ENCODE measurements at places on chromosomes 3 and 15.
A peak's percentile ranks its signal among the peaks of the same experiment; 100 is the strongest.

DNA sequence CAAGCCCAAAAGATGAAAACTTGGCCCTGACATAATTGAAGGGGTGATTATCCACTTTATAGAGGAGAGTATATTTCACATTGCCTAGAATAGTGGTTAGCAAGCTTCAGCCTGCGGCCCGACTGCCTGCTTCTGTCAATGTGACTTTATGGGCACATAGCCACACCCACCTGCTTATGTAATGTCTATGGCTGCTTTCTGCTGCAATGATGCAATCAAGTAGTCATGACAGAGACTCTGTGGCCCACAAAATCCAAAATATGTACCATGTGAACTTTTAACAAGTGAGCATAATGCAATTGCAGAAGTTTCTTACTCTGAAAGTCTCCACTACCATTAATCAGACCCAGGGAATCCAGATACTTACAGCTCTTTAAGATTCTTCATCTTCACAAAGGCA, 103.1 kb downstream of the LRIG1 start:
- no peak overlapping the region for H3K4me3 ChIP-seq
- H3K27ac ChIP-seq: no peak overlapping the region
- H3K27me3 ChIP-seq: no peaks in the 10 kb centered on the region
- peaks cover 24% of the 10 kb centered on the region for H3K36me3 ChIP-seq
- no peak for DNase-seq

GRCh38 chr3:16433701-16434151, 79.8 kb downstream of the RFTN1 start:
- DNase-seq: no peak
- H3K4me3 ChIP-seq: no peak overlapping the region
- no peaks in the 10 kb centered on the region for H3K27me3 ChIP-seq
- H3K36me3 ChIP-seq: peaks cover 31% of the 10 kb centered on the region
- no peaks in the 10 kb centered on the region for H3K4me1 ChIP-seq
- H3K27ac ChIP-seq: no peak overlapping the region

DNA sequence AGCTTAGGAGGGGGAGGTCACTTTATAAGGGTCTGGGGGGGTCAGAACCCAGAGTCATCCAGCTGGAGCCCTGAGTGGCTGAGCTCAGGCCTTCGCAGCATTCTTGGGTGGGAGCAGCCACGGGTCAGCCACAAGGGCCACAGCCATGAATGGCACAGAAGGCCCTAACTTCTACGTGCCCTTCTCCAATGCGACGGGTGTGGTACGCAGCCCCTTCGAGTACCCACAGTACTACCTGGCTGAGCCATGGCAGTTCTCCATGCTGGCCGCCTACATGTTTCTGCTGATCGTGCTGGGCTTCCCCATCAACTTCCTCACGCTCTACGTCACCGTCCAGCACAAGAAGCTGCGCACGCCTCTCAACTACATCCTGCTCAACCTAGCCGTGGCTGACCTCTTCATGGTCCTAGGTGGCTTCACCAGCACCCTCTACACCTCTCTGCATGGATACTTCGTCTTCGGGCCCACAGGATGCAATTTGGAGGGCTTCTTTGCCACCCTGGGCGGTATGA, at the start of gene RHO:
Gene RHO, plus strand, starts transcription at position 51 of the 512 bp plus-strand sequence. Its CDS starts 95 bp downstream, at position 146.
- H3K4me1 ChIP-seq: peaks cover 20% of the 10 kb centered on the region
- no peaks in the 10 kb centered on the region for H3K27me3 ChIP-seq
- no peak for DNase-seq
- H3K36me3 ChIP-seq: no peaks in the 10 kb centered on the region

DNA sequence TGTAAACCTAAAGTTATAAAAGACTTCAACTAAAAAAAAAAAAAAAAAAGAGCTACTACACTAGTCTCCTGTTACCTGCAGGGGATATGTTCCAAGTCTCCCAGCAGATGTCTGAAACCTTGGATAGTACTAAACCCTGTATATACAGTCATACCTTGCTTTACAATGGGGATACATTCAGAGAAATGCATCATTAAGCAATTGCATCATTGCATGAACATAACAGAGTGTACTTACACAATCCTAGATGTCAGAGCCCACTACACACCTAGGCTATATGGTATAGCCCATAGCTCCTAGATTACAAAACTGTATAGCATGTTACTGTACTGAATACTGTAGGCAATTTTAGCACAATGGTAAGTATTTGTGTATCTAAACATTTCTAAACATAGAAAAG, 119.1 kb downstream of the GMPS start:
- H3K4me3 ChIP-seq: no peak overlapping the region
- H3K27me3 ChIP-seq: no peaks in the 10 kb centered on the region
- H3K27ac ChIP-seq: no peak overlapping the region
- DNase-seq: no peak

- H3K27ac ChIP-seq: no peak overlapping the region
- H3K4me1 ChIP-seq: peaks cover 6% of the 10 kb centered on the region
- no peak for DNase-seq
- H3K36me3 ChIP-seq: no peaks in the 10 kb centered on the region
Measured at GRCh38 chr15:32099956-32100684, 69.8 kb downstream of the CHRNA7 start.

DNA sequence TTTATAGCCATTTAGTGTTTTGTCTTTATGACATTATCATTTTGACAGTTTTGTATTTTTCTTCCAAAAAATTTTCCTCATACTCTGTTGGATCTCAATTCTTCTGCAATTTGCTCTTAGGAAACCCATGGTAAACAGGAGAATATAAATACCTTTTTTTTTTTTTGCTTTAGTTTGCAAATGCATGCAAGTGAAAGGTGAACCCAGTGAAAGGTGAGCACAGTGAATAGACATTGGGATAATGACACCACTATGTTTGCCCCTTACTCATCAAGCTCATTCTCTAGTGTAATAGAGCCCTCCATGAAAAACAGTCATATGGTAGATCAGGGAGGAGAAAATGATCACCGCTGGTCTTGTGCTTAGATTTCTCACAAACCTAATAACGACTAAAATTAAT, 59.0 kb upstream of the TRPC1 start:
- H3K4me3 ChIP-seq: no peak overlapping the region
- H3K27me3 ChIP-seq: no peaks in the 10 kb centered on the region
- DNase-seq: no peak
- no peaks in the 10 kb centered on the region for H3K36me3 ChIP-seq
- no peak overlapping the region for H3K27ac ChIP-seq

DNA sequence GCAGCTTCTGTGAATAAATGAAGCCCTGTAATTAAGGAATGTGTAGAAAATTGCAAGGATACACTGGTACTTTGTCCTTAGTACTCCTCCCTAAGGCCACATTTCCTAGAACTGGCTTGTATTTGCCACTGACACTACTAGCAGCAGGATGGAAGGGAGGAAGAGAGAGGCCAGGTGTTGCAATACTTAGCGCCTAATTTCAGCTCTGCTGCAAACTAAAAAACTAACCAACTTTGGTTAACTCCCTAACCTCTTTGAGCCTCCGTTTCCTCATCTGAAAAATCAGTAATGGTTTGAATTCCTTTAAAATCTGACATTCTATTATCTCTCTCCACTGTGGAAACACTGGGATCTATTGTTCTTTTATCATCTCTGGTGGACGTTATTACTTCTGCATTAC, 257.0 kb downstream of the SV2B start:
- no peaks in the 10 kb centered on the region for H3K27me3 ChIP-seq
- H3K4me3 ChIP-seq: no peak overlapping the region
- H3K4me1 ChIP-seq: peaks cover 19% of the 10 kb centered on the region
- no peaks in the 10 kb centered on the region for H3K36me3 ChIP-seq
- DNase-seq: no peak

- H3K27me3 ChIP-seq: no peaks in the 10 kb centered on the region
- no peak overlapping the region for H3K4me3 ChIP-seq
- no peaks in the 10 kb centered on the region for H3K36me3 ChIP-seq
- no peaks in the 10 kb centered on the region for H3K4me1 ChIP-seq
- DNase-seq: no peak
- no peak overlapping the region for H3K27ac ChIP-seq
Measured at GRCh38 chr3:100198579-100199269, 62.1 kb upstream of the TBC1D23 start.

- peaks cover 19% of the 10 kb centered on the region for H3K36me3 ChIP-seq
- no peaks in the 10 kb centered on the region for H3K4me1 ChIP-seq
- H3K4me3 ChIP-seq: no peak overlapping the region
- no peaks in the 10 kb centered on the region for H3K27me3 ChIP-seq
Measured at GRCh38 chr3:182843478-182843877, 50.2 kb downstream of the ATP11B start.

DNA sequence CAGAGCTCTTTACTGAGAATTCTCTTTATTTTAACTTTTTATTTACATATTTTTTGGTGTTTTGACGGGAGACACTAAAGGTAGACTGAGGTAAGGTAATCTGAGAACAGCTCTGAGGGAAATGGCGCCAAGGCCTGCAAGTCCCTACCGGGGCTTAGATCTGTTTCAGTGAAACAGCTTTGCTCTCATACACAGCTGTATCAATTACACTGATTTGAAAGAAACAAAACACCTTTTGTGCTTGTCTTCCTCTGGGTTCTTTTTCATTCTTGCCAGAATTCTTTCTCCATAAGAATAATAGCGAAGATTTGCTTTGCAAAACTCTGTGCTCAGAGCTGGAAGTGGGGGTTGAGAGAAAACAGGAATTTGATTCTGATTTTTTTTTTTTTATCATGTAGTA, 79.5 kb upstream of the PEX5L start:
- H3K27me3 ChIP-seq: no peaks in the 10 kb centered on the region
- H3K4me3 ChIP-seq: no peak overlapping the region
- no peak for DNase-seq
- no peaks in the 10 kb centered on the region for H3K36me3 ChIP-seq
- H3K27ac ChIP-seq: no peak overlapping the region

GRCh38 chr3:63034101-63034500, 158.9 kb upstream of the CADPS start:
- H3K4me3 ChIP-seq: no peak overlapping the region
- H3K36me3 ChIP-seq: no peaks in the 10 kb centered on the region
- H3K27me3 ChIP-seq: no peaks in the 10 kb centered on the region
- no peak overlapping the region for H3K27ac ChIP-seq
- DNase-seq: no peak
- H3K4me1 ChIP-seq: no peaks in the 10 kb centered on the region

GRCh38 chr3:147900851-147901250, 491.7 kb downstream of the ZIC1 start:
- DNase-seq: no peak
- no peaks in the 10 kb centered on the region for H3K27me3 ChIP-seq
- no peaks in the 10 kb centered on the region for H3K36me3 ChIP-seq
- H3K4me3 ChIP-seq: no peak overlapping the region
- H3K4me1 ChIP-seq: no peaks in the 10 kb centered on the region
- no peak overlapping the region for H3K27ac ChIP-seq

- peaks cover 59% of the 10 kb centered on the region for H3K27me3 ChIP-seq
- H3K4me3 ChIP-seq: no peak overlapping the region
- no peaks in the 10 kb centered on the region for H3K36me3 ChIP-seq
- peaks cover 16% of the 10 kb centered on the region for H3K4me1 ChIP-seq
- no peak overlapping the region for H3K27ac ChIP-seq
Measured at GRCh38 chr3:122919291-122919610, 108.3 kb downstream of the SEMA5B start.

DNA sequence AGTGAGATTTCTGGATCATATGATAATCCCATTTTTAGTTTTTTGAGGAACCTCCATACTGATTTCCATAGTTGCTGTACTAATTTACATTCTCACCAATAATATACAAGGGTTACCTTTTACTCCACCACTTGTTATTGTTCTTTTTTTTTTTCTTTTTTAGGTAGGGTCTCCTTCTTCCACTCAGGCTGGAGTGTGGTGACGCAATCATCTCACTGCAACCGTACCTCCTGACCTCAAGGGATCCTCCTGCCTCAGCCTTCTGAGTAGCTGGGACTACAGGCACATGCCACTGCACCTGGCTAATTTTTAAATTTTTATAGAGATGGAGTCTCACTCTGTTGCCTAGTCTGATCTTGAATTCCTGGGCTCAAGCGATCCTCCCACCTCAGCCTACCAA, 24.4 kb upstream of the CNOT10 start:
- no peak overlapping the region for H3K27ac ChIP-seq
- H3K4me1 ChIP-seq: no peaks in the 10 kb centered on the region
- DNase-seq: no peak
- no peaks in the 10 kb centered on the region for H3K36me3 ChIP-seq
- no peaks in the 10 kb centered on the region for H3K27me3 ChIP-seq

GRCh38 chr3:124627501-124627908, 102.7 kb upstream of the UMPS start:
- H3K36me3 ChIP-seq: no peaks in the 10 kb centered on the region
- no peaks in the 10 kb centered on the region for H3K4me1 ChIP-seq
- no peaks in the 10 kb centered on the region for H3K27me3 ChIP-seq
- H3K27ac ChIP-seq: no peak overlapping the region
- peak; percentile 6 for DNase-seq

GRCh38 chr3:121660356-121661171, at the start of gene HCLS1:
TSS of gene HCLS1 (minus strand) at chr3:121660903. CDS start at chr3:121658347, 2,556 bp downstream.
- peak within 1 kb of the TSS; percentile 79 for H3K4me3 ChIP-seq
- peaks cover 21% of the 10 kb centered on the region for H3K4me1 ChIP-seq
- peak; percentile 92 for DNase-seq
- no peaks in the 10 kb centered on the region for H3K27me3 ChIP-seq

DNA sequence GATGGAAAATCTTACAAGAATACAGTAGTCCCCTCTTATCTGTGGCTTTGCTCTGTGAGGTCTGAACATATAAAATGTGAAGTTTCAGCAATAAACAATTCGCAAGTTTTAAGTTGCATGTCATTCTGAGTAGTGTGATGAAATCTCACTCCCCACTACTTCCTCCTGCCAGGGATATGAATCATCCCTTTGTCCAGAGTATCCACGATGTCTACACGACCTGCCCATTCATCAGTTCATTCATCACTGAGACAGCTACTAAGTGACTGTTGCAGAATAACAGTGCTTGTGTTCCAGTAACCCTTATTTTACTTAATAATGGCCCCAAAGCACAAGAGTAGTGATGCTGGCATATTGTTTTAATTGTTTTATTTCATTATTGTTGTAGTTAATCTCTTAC, 489.2 kb upstream of the UBE2E2 start:
- H3K27me3 ChIP-seq: no peaks in the 10 kb centered on the region
- H3K27ac ChIP-seq: no peak overlapping the region
- no peaks in the 10 kb centered on the region for H3K36me3 ChIP-seq
- no peaks in the 10 kb centered on the region for H3K4me1 ChIP-seq
- peak; percentile 79 for DNase-seq
- H3K4me3 ChIP-seq: no peak overlapping the region

DNA sequence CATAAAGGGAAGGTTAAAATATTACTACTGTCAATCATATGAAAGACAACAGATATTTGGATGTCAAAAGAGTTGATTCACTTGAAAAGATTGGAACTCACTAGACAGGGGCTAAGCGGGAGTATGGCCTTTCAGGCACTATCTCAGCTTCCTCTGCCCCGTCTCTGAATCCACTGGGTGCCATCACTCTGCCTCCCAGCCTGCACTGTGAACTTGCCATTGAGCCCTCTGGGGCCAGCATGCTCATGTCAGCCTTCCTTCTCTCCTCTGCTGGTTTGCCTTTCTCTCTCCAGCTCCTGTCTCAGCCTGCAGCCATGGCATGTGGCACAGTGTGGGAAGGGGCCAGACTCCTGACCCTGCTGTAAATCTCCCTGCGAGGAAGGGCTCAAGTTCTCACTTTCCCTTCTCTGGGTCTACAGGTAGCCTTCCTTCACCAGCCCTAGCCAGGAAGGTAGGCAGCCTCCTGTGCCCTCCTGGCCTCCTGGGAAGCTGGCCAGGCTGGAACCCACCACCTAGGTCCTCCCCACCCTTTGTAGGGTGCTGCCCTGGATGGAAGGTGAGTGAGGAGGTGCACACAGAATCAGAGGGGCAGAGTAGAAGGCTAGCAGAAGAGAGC, 54.0 kb upstream of the SLCO2A1 start:
- H3K36me3 ChIP-seq: no peaks in the 10 kb centered on the region
- no peak overlapping the region for H3K4me3 ChIP-seq
- DNase-seq: no peak
- no peaks in the 10 kb centered on the region for H3K27me3 ChIP-seq

- H3K4me3 ChIP-seq: no peak overlapping the region
- no peaks in the 10 kb centered on the region for H3K27me3 ChIP-seq
- H3K36me3 ChIP-seq: peaks cover 44% of the 10 kb centered on the region
- no peak for DNase-seq
- no peaks in the 10 kb centered on the region for H3K4me1 ChIP-seq
- H3K27ac ChIP-seq: no peak overlapping the region
Measured at GRCh38 chr15:101043911-101044624, 124.9 kb downstream of the LRRK1 start.
